ENCODE measurements at places on chromosomes 2 and 18. TPM values are rescaled to one million over a fixed set of nuclear protein-coding genes. Genes with fewer than 3 reads are reported as not detected.

DNA sequence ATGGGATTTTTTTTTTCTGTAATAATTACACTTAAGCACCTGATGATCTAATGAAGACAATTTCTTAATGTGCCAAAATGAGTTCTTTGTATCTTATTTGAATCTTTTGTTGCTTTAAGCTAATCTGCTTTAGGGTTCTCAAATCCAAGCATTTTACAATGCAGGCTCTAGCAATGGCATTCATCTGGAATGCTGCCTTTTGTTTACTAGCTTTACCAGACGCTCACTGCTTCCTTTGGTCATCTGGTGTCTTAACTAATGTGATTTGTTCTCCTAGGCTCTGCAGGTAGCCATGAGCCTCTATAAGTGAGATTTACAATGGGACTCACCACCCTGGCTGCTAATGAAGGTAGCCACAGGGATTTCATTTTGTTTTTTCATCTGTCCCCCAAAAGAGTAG is 100.3 kb downstream of the GREB1L start:
- DNase-seq, result no peak

- no peak for DNase-seq
Observed at GRCh38 chr2:58798676-58799208, 557.6 kb upstream of the FANCL start.

SERPINB7 gene
- polyA plus RNA-seq, result not detected

SDC1 gene
- 1.5 TPM for polyA plus RNA-seq

MARCHF7 gene
- 30.3 TPM for polyA plus RNA-seq
